ENCODE measurements at places on chromosomes 2 and 18.
A peak's percentile ranks its signal among the peaks of the same experiment; 100 is the strongest.

GRCh38 chr2:40321016-40321623 lies 130.8 kb downstream of the SLC8A1 start:
- DNase-seq: no peak

DNA sequence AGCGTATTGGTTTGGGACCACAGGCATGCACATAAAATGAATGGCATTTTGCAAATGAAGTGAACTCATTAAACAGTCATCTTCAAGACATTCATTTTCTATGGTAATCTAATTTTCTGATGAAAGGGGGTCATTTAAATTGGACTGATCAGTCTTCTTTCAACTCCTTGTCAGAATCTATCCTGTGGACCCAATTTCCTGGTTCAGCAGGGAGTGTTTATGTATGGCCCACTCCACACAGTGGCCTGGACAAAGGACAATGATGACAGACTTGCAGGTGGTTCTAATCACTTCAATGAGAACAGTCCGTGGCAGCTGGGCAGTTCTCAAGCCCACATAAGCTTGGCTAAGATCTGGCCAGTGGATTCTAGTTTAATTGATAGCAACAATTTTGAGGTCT lies 448.1 kb downstream of the DCDC2C start:
- no peak for DNase-seq

DNA sequence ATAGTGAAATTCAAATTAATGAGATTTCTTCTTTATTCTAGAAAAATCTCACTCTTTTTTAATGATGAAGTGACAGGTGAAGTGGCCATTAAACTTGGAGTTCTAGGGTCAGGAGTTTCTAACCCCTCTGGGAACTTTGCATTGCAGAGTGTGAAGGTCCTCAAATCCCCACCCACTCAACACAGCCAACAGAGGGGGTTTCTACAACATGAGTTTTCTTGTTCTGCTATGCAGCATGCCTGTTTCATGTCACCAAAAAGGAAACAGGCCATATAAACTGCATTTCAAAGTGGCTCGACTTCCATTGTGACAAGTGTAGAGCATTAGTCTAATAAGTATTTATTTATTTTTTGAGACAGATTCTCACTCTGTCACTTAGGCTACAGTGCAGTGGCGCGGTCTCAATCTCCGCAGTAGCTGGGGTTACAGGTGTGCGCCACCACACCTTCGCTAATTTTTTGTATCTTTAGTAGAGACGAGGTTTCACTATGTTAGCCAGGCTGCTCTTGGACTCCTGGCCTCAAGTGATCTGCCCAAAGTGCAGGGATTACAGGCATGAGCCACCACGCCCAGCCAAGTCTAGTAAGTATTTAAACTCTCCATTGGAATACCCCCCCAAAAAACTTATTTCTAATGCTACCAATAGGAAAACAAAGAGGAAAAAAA lies 146.1 kb upstream of the ZFP36L2 start:
- DNase-seq: no peak

DNA sequence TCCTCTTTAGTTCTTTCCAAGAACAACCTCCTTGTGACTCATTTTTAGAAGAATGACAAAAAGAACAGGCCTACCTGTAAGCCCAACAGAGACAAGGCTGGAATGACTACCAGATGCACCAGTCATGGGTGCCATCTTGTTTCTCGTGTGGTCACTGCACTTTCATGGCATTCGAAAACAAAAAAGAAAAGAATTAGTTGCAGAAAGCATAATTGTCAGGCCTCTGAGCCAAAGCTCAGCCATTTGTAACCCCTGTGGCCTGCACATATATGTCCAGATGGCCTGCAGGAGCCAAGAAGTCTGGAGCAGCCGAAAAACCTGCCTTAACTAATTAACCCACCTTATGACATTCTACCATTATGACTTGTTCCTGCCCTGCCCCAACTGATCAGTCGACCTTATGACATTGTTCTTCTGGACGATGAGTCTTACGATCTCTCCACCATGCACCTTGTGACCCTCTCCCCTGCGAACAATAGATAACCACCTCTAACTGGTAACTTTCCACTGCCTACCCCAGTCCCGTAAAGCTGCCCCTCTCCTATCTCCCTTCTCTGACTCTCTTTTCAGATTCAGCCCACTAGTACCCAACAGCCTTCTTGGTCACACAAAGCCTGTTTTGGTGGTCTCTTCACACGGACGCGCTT lies 13.9 kb upstream of the BUB1 start:
- DNase-seq: no peak

- no peak for DNase-seq
Measured at GRCh38 chr18:11293794-11294193, 144.4 kb upstream of the PIEZO2 start.

GRCh38 chr2:109399066-109399465 lies 214.7 kb downstream of the SEPTIN10 start:
- DNase-seq: no peak

GRCh38 chr2:15841776-15842560 lies 98.4 kb upstream of the MYCN start:
- no peak for DNase-seq

DNA sequence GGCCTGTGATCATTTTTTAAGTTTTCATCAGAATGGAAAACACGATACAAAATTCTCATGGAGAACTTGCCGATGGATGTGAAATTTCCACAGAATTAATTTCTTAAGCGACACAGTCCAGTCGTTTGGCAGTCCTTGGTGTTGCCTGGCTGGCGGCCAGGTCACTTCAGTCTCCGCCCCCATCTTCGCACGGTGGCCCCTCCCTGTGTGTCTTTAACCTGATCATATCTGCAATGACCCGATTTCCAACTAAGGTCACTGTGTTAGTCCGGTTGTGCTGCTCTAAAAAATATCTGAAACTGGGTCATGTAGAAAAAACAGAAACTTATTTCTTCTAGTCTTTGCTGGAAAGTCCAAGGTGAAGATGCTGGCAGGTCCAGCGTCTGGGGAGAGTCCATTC lies 44.5 kb upstream of the COPS8 start:
- no peak for DNase-seq

GRCh38 chr18:55833543-55833942 lies 245.6 kb upstream of the TCF4 start:
- peak; percentile 77 for DNase-seq

- no peak for DNase-seq
Measured at GRCh38 chr2:232460171-232460570, 4.2 kb downstream of the ALPI start.

GRCh38 chr18:24055009-24055804 lies 40.7 kb downstream of the TTC39C start:
- no peak for DNase-seq

- peak; percentile 48 for DNase-seq
Measured at GRCh38 chr2:177161741-177162460, 50.7 kb upstream of the HNRNPA3 start.

GRCh38 chr2:14634182-14634488 lies 1.6 kb downstream of the LRATD1 start:
- DNase-seq: no peak

- no peak for DNase-seq
Measured at GRCh38 chr2:30705711-30706533, 101.3 kb downstream of the CAPN13 start.

- no peak for DNase-seq
Measured at GRCh38 chr18:75023473-75023872, 185.5 kb downstream of the PTGR3 start.

GRCh38 chr2:160602073-160602472 lies 108.5 kb upstream of the RBMS1 start:
- DNase-seq: no peak

DNA sequence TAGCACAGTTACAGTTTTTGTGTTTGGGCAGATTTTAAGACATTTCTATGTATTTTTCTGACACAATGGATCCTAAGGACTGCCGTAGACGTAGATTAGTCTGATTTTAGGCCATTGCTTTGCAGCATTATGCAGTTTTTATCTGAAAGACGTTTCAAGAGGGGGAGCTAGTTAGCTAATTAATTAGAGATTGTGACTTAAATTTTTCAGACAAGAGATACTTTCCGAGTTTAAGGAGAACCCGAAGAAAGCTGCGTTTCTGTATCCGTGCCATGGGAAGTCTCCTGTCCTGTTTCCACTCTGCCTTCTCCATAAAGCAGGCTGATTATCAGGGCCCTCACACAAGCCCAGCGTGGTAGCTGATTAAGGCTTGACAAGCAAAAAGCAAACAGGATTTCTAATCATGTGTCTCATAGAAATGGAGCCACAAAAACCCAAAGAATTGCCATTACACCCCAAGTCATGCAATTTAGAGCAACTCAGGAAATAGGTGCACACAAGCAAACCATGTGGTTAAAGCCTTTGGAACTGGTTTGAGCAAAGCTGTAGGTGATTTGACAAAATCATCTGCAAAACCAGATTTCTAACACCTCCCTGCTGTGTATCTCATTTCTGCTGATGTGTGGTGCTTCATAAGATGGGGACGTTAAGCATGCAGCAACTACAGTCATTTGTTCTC lies 808.1 kb downstream of the RNF144A start:
- DNase-seq: no peak

- DNase-seq: no peak
Measured at GRCh38 chr2:166932032-166932431, 43.8 kb downstream of the XIRP2 start.

DNA sequence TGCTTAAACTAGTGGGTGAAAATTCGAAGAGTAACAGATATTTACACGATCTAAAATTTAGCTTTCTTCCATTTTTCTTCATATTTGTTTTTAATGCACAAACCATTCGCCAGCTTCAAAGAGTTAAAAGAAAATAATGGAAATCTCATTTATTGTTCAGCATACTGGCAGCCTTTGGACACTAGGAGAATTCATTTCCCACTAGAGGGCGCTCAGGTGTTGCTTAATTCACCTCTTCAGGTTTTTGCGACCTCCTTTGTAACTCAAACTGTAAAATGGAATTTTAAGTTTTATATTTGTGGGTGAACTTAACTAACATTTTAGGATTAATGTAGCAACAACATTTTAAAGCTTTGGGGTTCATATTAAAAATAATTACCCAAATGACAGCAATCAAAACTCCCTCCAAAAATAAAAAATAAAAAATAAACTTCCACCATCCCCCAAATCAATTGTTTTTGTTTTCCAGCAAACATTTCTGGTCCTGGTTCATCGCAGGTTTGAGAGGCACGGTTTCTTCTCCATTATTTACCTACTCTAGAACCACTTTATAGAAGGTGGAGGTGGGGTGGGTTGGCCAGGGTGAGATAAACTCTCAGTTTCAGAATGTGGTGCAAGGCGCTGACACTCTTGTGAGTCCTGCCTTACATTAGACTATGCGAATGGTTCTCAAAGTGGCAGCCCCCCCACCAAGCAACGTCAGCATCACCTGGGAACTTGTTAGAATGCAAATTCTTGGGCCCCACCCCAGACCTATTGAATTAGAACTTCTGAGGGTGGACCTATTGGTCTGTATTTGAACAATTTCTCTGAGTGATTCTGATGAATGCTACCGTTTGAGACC lies 24.7 kb upstream of the PNPT1 start:
- DNase-seq: peak; percentile 58

- DNase-seq: peak; percentile 77
Measured at GRCh38 chr2:86704459-86704971, 15.6 kb upstream of the RMND5A start.

GRCh38 chr2:127012868-127013267 lies 94.1 kb downstream of the BIN1 start:
- no peak for DNase-seq

- DNase-seq: no peak
Measured at GRCh38 chr2:218877331-218877730, 3.3 kb upstream of the WNT10A start.

DNA sequence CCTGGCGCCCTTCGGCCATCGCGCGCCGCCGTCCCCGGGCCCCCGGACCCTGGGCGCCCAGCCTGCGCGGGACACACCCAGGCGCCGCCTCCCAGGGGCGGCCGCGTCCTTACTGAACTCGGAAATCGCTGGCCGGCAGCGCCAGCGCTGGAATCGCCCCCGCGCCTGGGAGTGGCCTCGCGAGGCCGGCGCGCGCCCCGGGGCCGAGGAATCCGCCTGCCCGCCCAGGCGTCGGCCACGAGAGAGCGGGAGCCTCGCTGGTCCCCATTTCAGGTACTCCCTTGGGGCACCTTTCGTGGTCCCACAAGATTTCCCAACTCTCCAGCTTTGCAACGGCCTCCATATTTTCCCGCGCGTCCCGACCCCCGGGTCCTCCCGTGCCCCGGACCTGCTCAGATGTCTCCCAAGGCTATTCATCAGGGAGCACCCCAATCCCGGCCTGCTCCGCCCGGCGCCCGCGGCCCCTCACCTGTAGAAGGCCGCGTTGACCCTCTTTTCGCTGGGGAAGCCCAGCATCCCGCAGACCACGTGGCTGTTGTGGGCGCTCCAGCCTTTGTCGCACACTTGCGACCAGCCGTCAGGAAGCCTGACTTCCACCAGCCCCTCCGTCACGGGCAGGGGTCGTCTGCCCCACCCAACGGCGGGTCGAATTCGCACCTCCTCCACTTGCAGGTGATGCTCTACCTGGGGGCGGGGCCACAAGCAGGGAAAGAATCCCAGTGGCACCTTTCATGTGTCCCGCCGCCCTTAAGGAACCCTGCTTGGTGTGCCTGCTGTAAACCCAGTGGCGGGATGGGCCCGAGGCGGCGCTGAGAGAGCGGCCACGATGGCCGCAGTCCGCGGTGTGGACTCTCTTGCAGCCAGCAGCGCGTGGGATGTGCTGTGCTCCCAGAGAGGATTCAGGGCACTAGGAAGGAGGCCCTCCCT lies 4.6 kb downstream of the LOXL3 start:
- peak; percentile 74 for DNase-seq

DNA sequence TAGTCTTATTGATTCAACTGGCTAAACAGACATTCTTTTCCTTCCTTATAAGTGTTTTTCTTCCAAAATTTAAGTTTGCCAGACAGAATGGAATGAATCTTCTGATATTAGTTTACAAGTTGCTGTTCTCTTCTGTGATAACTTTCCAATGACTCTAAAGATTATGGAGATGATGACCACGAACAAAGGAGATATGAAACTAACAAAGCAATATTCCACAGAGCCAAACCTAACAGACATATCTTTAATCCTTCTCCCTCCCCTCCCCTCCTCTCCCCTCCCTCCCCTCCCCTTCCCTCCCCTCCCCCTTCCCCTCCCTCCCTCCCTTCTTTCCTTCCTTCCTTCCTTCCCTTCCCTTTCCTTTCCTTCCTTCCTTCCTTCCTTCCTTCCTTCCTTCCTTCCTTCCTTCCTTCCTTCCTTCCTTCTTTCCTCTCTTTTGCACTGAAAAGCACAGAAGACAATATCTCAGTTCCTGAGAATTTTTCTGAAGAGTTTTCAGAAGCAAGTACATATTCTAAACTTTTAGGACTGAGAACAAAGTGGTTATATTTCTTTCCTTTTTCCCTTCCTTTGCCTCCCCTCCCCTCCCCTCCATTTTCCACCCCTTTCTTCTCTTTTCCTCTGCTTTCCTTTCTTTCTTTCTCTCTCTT lies 89.9 kb downstream of the KCNH7 start:
- DNase-seq: no peak

DNA sequence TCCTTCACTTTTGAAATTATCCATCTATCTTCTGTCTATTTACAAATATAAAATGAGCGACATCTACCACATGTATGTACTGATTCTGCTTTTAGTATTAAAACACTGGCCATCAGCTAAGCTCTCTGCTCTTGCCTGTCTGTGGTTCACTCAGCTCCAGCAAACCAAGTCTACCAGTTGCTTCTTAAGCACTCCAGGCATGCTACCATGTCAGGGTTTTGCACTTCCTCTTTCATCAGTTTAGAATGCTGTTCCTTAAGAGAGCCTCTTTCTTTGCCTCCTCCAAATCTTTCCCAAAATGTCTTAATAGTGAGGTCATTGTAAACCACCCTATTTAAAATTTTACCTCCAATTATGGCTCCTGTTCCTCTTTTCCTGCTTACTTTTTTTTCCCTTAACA lies 59.5 kb downstream of the SCN3A start:
- DNase-seq: no peak
